ENCODE measurements at places on chromosomes 2 and 18. TPM values are rescaled to one million over a fixed set of nuclear protein-coding genes. Genes with fewer than 3 reads are reported as not detected.
A peak's percentile ranks its signal among the peaks of the same experiment; 100 is the strongest.

DNA sequence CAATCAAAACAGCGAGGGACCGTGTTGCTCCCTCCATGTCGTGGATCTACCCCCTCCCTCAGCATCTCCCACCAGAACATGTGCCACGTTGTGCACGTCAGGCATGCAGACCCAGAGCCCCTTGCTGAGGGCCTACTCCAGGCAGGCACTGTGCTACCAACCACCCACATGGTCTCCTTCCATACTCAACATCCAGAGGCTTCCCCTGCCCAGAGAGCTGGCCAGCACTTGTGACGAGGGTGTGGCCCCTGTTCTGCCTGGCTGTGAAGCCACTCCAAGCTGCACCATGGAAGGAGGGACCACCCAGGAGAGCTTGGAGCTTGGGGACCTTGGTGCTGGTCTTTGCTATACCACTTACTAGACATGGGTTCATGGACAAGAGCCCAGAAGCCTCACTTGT, 40.5 kb downstream of the REEP1 start:
- DNase-seq = no peak

GRCh38 chr2:40260437-40260836, 191.5 kb downstream of the SLC8A1 start:
- DNase-seq = no peak

- DNase-seq = peak; percentile 65
Measured at GRCh38 chr18:22391407-22392345, 26.0 kb downstream of the CTAGE1 start.

DNA sequence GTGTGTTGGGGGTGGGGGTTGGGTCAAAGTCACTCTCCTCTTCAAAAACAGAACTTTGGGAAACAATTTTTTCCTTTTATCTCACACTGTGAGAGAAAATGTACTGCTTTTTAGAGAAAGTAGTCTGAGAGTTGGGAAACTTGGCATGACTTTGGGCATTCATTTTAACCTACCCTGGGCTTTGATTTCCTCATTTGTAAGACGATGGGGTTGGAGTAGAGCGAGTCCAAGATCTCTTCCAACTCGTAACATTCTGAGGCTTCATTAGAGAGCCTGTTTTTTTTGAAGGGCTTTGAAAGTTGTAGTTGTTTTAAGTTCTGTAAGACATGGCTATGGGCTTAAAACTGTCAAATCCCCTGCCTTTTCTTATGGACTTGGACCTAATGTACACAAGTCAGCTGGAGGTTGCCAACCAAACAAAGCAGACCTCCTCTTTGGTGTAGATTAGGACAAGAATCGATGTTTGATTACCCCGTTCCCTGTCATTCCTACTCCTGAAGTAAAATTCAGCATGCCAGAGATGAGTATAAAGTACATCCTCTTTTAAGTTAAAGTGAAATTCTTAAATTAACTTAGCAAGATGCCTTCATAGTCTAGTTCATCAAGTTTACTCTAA, 8.4 kb downstream of the PHLPP1 start:
- no peak for DNase-seq

Gene ANKRD29
- 1.9 TPM for total RNA-seq

DNA sequence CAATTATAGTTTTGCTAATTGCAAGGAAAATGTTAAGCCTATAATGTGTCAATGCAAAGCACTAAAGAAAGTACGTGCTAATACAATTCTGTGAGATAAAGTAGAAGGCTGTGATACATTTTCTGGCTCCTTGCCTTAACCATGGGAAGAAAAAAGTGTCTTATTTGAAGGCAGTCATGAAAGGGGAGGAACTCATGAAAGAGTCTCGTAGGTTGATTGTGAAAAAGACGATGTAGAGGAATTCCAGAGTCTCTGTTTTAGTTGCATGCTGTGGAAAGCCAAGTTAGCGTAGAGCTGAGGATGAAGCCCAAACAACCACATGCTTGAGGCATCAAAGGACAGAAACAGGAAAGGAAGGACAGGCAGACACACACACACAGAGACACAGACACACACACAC, 214.1 kb downstream of the MEIS1 start:
- DNase-seq = no peak

Gene DLGAP1
- 0.46 TPM for total RNA-seq

- DNase-seq = no peak
Measured at GRCh38 chr2:239431536-239431935, 30.7 kb upstream of the HDAC4 start.

DNA sequence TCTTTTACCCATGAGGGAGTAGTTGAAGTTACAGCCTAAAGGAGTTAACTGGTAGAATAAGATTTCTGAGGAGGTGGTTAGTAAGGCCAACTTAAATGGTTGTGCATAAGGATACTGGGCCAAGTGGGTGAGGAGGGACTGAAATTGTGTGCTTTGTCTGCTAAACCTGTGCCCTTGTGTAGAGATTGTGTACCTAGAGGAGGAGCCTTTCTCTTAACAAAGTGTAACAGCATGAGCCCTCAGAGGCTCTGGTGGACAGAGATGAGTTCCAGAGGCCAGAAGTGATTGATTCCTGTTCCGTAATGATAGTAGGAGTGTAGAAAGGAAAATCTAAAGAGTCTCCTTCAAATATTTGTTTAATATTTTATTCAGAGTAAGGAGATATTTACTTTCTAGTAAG, 42.9 kb downstream of the OTX1 start:
- no peak for DNase-seq
